ENCODE measurements at places on chromosomes 5 and 9. TPM values are rescaled to one million over a fixed set of nuclear protein-coding genes. Genes with fewer than 3 reads are reported as not detected.

The PCDHB4 gene
- 2.0 TPM for total RNA-seq

The ABITRAM gene
- 42.4 TPM for total RNA-seq

DNA sequence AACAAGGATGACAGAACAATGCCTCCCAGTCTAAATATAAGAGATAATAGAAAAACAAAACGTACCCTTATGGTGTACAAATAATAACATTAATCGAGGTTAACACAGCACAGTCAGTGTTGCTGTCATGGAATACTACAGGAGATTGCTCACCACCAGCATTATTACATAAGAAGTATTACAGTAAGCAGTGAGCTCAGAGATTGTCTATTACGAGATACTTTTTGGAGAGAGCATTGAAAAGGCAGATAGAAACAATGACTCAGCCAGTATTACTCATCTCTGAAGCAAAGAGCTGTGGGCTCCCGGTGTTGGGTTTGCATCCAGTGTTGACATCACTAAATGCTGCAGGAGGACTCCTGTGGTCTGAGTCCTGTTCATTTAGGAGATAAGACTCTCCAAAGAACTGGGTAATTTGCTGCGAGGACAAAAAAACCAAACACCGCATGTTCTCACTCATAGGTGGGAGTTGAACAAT, 191.9 kb upstream of the SEMA6A start:
- DNase-seq = peak; percentile 71

DNA sequence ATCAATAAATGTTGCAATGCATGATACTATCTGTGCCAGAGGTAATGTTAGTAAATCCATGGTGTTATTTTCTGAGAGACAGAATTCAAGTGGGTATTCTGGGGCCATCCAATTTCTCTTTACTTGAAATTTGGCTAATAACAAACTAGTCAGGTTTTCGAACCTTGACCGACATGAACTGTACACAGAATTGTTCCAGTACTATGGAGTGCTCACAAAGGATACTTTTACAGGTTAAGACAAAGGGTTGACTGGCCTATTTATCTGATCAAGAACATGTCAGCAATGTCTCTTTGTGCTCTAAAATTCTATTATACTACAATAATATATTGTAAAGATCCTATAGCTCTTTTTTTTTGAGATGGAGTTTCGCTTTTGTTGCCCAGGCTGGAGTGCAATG, 18.2 kb downstream of the MLANA start:
- no peak for DNase-seq

Data from suprapubic skin (tissue), 4 donors.